Endodermal cell (in vitro differentiated cells): ENCODE measurements at places on chromosomes 3 and 15. TPM values are rescaled to one million over a fixed set of nuclear protein-coding genes. Genes with fewer than 3 reads are reported as not detected.

GRCh38 chr3:138947495-138948121, 591 bp downstream of the FOXL2NB start:
- DNase-seq, result peak; percentile 82

- no peak for DNase-seq
Measured at GRCh38 chr15:78691851-78692421, 50.9 kb upstream of the CHRNB4 start.

DNA sequence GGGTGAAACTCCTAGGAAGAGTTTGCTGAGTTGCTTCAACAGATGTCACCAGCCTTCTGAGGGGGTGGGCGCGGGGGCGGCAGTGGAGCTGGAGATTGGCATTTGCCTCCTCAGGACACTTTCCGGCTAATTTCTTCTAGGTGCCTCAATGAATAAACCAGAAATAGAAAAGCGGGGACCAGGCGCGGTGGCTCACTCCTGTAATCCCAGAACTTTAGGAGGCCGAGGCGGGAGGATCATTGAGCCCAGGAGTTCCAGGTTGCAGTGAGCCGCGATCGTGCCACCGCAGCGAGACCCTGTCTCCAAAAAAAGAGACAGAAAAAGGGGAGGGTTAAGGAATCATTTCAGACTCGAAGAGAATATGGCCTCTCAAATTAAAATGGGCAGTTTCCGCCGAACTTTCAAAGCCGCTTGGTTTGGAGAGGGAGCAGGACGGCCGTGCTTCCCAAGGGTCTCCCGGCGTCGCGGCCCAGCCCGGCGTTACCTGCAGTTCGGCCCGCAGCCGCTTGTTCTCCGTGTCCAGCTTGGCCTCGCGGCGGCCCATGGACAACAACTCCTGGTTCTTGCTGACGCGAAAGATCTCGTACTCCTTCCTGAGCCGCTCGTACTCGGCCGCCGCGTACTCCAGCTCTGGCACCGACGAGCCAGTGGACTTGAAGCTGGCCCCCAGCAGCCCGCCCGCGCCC, 587 bp downstream of the NPHP3 start:
- peak; percentile 89 for DNase-seq

- DNase-seq, result no peak
Measured at GRCh38 chr3:117531078-117531767, 821.6 kb downstream of the TUSC7 start.

Gene C3orf20
- total RNA-seq, result 0.11 TPM in 1 of 2 replicates, not detected in the other

- no peak for DNase-seq
Measured at GRCh38 chr3:151011427-151011826, 38.9 kb upstream of the CLRN1 start.

DNA sequence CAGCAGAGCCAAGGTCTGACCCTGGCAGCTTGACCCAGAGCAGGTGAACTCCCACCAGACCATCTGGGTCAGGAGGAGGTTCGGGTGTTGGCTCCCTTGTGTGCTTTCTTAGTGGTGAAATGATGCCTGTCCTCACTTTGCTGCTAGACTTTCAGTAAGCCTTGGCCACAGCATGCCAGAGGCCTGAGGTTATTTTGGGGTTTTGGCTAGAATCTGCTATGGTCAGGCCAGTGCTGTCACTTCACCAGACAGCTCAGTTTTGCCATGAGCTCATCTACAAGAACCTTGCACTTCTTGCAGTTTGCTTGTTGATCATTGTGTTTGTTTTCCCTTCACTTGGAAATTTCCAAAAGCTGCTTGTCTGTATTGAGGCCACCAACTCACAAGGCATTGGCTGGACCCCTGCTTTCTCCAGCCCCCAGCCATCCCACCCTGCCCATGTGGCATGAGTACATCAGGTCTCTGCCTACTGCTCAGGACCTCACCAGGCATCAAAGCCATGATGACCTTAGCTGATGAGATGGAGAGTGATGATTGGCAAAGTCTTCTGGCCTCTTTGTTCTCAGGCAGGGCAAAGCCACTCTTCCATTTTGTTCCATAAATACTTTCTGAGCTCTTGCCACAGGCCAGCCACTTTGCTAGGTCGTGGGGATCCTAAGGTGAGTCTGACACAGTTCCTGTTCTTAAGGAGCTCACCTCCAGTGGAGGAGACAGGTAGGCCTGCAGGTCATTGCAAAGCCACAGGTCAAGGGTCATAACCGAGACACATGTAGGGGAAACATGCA, 122.6 kb downstream of the ARNT2 start:
- no peak for DNase-seq

DNA sequence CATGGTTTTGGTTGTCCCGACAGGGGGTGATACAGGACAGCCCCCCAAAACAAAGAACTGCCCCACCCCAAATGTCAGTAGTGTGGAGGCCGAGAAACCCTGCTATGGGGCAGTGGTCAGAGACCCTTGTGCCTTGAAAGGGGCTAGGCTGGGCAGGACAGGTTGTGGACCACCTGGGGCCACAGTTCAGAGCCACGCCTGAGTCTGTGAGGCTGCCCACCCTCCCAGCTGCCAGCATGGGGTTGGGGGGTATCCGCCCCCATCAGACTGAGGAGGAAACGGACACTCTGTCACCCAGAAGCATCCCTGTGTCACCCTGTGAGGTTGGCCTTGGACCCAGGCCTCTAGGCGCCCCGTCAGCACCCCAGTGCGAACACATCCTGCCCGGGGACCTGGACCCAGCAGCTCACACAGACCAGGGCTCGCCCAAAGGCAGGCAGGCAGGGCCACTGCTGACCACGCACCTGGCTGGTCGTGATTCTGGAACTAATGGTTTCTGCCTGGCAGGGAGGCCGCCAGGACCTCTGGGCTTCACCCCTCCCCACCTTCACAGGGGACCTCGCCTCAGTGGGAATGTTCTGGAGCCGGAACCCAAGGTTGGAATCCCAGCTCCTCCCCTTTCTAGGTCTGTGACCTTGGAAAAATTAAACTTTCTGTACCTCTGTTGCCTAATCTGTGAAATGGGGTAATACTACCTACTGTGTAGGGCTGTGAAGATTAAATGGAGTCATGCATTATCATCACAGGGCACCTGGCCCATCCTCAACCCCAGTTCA, 1.4 kb downstream of the SLC41A3 start:
- peak; percentile 39 for DNase-seq

DNA sequence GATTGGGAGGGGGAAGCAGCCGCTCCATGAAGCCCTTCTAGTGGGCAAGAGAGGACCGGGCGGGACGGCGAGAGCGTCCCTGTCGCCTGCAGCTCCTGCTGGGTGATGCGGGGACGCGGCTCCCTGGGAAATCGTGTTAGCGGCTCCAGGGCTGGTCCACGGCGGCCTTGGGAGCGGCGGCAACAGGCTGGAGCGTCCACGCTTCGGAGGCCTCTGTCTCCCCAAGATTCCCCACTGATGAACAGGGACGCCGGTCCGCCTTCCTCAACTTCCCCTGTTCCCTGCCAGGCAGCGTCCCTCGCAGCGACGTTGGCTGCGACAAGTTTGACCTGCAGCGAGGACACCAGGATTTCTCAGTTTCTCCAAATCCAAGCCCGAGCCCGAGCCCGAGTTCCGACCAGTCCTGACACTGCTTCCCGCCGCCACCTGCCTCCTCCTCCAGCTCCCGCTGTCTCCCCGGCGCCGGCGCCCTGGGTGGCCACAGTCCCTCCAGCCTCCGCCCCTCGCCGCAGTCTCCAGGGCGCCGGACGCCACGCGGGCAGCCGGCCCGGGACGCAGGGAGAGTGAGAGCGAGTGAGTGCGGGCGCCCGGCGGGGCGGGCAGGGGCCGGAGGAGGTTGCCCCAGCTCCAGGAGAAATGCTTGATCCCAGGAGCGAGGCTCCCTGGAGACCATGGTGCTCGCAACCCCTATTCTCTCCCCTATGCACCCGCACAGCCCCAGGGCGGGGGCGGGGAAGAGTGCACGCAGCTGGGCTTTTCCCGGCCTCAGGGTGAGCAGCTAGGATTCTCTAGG, 78.1 kb upstream of the RNF7 start:
- peak; percentile 82 for DNase-seq

Gene TMEM207
- total RNA-seq, result not detected in 3 replicates

GRCh38 chr3:2510591-2511145, 412.0 kb downstream of the CNTN4 start:
- DNase-seq, result no peak
